ENCODE measurements at places on chromosomes 5 and 9. TPM values are rescaled to one million over a fixed set of nuclear protein-coding genes. Genes with fewer than 3 reads are reported as not detected.

DNA sequence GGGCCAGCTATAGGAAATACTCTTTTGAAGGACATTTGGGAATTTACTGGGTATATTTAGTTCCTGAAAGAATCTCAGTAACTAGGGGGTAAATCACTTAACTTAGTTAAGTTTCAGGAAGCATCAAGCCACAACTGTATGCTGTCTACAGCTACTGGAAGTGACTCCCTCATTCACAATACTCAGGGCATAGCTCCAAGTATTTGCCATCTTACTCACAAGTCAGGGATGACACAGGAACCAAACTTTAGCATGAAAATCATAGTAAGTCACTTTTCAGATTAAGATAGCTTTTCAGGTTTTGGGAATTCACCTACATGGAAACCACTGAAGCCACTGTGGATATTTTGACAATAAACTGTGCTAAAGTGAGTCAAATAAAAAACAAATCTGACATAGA is 242.4 kb upstream of the ATP10B start:
- DNase-seq = no peak

DNA sequence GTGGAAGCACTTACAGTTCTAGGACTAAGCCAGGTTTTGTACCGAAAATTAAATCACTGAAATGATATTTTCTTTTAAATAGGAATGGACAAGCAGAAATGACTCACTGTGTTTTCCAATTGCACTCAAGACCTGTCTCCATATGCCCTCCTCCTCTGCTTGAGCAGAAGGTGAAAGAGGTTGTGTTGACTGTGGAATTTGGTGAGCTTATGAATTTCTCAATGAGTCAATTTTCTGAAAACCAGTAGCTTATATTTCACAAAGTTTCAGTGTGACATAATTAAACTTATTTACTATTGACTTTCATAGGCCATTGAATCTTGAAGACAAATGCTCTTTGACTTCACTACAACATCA is 249.9 kb downstream of the NPR3 start:
- DNase-seq = no peak

DNA sequence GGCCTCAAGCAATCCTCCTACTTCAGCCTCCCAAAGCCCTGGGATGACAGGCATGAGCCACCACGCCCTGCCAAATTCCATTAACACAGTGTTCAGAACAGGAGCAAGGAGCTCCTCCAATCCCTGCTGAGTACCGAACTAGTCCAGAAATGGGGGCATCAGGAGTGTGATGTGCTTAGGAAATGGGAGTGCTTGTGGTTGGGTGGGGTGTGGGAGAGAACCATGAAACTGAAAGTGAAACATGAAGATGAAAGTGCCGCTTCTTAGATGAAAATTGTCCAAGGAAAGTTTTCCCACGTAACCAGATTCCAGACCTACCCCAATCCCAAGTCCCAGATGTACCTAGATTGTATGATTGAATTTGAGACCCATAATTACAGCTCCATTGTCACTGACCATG is 16.7 kb upstream of the ZNF131 start:
- DNase-seq = no peak

- no peak for DNase-seq
Observed at GRCh38 chr9:88754886-88755285, 219.9 kb downstream of the NXNL2 start.

- DNase-seq = no peak
Observed at GRCh38 chr5:82540301-82540700, 262.1 kb upstream of the RPS23 start.

Gene FST
- polyA plus RNA-seq = 47.7 TPM

Measured in renal cortex interstitium (tissue), 15 donors.